ENCODE measurements at places on chromosomes 13 and 19.

GRCh38 chr13:77985866-77986636 is 67.4 kb upstream of the EDNRB start:
- no peak for DNase-seq

DNA sequence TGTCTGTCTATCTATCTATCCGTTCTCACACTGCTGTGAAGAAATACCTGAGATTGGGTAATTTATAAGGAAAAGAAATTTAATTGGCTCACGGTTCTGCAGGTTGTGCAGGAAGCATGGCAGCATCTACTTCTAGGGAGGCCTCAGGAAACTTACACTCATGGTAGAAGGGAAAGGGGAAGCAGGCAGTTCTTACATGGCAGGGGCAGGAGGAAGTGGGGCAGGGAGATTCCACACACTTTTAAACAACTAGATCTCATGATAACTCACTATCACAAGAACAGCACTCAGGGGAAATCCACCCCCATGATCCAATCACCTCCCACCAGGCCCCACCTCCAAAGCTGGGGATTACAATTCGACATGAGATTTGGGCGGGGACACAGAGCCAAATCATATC is 105.3 kb downstream of the SLC10A2 start:
- no peak for DNase-seq

DNA sequence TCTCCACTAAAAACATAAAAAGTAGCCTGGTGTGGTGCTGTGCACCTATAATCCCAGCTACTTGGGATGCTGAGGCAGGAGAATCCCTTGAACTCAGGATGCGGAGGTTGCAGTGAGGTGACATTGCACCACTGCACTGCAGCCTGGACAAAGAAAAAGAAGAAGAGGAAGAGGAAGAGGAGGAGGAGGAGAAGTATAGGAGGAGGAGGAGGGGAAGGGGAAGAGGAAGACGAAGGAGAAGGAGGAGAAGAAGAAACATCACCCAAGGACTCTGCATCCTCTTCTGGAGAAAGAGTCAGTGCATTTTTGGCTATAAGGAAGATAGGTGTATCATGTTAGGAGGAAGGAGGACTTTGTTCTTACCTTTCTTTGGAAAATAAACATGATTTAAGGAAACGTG is 13.0 kb upstream of the FPR3 start:
- no peak for DNase-seq

GRCh38 chr13:45280751-45281634 is 60.0 kb downstream of the TPT1 start:
- peak; percentile 39 for DNase-seq

GRCh38 chr13:27600711-27601110 is 19.6 kb downstream of the LNX2 start:
- DNase-seq = no peak

DNA sequence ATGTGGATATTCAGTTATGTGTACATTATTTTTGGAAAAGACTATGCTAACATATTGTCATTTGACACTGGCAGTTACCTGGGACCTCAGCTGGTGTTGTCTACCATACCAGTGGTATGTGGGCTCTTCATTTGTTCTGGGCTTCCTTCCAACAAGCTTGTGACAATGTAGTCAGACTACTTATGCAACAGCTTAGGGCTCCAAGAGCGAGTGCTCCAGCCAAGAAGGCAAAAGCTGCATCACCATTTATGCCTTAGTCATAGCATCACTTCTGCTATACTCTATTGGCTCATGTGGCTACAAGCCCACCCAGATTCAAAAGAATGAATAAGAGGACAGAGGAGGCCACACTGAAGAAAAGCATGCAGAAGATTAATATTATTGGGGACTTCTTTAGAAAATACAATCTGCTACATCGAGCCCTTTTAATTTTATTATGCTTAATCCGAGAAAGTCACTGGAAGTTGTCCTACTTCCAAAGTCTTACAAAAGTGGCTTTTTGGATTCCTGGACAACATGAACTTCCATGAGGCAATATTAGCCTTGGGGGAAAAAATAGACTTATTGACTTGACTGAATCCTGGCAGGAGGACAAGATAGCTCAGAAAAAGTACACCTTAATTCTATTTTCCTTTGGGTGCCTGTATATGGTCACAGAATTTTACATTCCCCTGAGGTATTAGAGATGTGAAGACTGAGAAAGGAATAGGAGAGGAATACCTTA is 529.4 kb upstream of the HTR2A start:
- DNase-seq = no peak

DNA sequence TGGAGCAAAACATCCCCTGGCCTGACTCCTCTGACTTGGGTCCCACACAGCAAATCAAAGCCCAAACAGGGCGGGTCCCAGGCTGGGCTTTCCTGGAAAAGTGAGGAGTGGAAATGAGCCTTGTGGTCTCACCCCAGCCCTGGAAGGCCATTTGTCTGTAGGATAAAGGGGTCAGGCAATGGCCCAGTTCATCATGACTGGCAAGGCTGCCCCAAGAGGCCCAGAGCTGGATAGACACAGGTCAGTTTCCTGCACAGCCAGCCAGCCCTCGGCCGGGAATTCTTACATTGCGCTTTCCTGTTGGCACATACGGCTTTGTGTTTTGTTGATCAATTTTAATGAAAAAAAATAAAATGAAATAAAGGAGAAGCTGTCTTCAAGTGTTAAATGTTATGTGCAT is 174.3 kb downstream of the TSHZ3 start:
- DNase-seq = no peak

DNA sequence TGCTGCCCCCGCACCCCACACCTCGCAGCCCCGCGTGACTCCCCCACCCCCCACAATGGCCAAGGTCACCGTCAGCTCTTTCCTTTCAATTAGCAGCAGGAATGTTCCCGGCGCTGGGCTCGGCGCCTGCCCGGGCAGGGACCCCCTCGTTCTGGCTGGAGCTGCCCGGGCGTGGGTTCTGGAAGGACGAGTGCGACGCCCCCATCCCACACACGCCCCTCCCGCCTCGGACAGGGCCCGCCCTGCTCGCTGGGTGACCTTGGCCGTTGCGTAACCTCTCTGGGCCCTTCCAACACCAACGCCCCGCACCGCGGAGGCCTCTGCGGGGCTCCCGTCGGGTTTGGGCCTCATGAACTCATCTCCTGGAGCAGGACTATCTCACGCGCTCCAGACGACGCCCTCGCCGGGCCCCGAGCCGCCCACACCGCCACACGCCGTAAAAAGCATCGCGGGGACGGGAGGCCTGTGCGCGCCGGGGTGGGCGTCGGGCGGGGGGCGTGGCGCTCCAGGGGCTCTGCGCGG is 10.3 kb downstream of the PALM start:
- DNase-seq = no peak

DNA sequence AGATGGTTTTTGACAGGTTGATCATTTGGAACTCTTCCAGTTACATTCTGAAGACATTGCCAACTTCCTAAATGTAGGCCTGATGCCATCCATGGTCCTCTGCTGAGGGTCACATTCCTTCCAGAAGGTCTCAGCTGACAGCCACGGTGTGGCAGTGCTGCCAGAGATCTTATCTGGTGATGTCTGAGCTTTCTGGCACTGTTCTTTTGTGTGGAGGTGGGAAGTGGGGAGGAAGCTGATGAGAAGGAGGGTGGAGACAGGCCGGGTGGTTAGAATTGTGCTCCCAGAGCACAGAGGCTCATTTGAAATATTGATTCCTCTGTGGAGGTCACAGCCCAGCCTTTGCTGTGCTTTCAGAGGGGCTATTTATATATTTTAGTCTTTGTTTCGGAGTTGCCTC is 16.1 kb upstream of the MTIF3 start:
- DNase-seq = no peak

GRCh38 chr19:43574424-43575155 is 737 bp downstream of the XRCC1 start:
- no peak for DNase-seq

DNA sequence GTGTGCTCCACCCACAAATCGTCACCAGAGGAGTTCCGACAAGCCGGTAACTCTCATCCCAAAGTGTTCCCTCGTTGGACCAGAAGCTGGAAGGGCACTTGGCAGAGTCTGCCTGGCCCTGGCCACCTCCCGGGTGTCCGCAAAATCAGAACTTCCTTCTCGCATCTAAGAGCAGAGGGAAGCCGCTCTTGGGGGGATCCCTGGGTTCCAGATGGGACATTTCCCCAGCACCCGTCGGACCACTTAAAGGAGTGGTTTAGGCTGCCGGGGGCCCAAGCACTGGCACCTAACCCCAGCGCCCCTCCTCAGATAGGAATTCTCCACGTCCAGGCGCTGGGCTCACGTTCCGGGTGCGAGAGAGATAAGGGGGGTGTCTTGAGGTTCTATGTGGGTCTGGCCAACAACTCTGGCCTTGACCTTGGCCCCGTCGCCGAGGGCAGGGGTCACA is 857 bp upstream of the MAP2K7 start:
- no peak for DNase-seq

DNA sequence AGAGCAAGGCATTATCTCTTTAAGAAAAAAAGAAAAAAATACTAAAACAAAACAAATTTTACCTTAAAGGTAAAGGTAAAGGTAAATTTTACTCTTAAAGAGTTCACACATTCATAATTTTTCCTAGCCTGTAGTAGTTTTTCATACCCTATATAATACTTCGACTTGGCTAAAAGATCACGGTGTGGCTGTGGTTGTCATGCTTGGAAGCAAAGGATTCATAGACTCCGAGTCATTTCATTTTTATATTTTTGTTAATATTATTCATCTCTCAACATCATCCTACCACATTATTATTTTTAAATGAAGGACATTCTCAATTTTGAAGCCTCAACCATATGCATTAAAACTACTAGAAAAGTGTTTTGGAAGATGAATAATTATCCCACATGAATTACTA is 52.7 kb downstream of the PIBF1 start:
- DNase-seq = no peak

DNA sequence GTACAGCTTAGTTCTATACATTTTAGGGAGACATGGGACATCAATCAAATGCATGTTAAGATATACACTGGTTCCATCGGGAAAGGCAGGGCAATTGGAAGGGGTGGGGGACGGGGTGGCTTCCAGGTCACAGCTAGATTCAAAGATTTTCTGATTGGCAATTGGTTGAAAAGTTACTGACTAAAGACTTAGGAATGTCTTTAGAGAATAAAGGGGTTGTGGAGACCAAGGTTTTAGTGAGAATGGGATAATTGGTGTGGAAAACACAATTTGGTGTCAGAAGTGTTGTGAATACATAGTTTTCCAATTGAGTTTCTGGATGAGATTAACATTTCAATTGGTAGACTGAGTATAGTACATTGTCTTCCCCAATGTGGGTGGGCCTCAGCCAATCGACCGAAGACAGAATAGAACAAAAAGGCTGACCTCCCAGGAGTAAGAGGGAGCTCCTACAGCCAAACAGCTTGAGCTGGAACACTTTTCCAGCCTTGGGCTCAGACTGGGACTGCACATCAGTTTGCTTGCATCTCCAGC is 988 bp upstream of the CCDC169 start:
- DNase-seq = no peak

DNA sequence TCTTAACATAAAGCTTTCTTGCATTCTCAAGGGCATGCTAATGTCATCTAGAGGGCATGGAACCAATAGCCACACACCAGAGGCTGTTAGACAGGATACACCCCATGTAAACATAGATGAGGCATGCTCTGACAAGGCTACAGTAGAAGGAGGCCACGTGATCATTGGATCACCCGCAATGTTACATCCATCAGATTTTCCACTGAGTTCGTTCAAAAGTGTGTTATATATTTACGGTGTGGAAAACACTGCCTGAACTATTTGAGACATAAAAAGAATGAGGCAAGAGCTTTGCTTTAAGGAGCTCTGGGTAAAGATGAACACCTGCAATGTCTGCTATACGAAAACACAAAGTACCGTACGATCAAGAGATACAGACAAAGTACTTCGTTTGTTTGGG is 817.5 kb upstream of the SLC10A2 start:
- DNase-seq = no peak

- DNase-seq = no peak
Measured at GRCh38 chr19:3722443-3723109, 14.4 kb downstream of the TJP3 start.

- DNase-seq = no peak
Measured at GRCh38 chr13:28485551-28485950, 9.4 kb downstream of the FLT1 start.

- no peak for DNase-seq
Measured at GRCh38 chr19:30271816-30272215, 100.4 kb upstream of the ZNF536 start.

DNA sequence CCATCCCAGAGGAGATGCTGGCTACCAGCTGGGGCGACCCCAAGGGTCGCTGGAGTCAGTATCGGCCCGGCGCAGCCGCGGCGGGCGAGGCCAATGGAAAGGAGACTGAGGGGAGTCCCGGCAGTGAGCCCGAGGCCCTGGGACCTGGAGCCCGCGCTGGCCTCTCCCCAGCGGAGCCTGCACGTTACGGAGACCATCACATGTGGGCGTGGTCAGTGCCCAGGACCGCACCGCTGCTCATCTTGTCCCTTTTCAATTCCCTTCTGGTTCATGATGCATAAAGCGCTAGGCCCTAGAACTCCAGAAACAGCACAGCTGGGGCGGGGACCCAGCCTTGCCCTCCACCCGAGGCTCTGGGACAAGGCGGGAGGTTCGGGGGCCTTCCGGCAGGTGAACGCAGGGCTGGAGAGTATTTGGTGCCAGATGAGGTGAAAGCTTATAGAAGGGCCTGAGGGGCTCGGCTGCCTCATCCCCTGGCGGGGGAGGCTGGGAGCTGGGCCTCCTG is 8.0 kb downstream of the C19orf25 start:
- no peak for DNase-seq

- DNase-seq = peak; percentile 74
Measured at GRCh38 chr13:41311406-41312175, 524 bp downstream of the NAA16 start.

DNA sequence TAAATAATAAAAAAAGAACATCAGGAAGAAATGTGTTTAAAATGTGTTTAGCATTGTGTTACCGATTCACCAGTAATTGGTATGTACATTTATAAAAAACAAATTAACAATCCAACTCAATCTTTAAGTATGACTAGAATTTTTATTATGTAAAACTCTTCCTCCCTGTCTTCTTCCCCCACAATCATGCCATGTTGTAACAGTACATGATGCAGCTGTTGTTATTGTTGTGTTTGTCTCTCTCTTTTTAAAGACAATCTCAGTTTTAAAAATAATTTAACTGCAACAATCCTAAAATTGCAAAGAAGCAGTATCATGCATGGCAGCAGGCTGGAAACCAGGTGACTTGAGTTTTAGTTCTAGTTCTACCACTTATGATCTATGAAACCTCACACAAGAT is 180.2 kb downstream of the RGCC start:
- DNase-seq = no peak

DNA sequence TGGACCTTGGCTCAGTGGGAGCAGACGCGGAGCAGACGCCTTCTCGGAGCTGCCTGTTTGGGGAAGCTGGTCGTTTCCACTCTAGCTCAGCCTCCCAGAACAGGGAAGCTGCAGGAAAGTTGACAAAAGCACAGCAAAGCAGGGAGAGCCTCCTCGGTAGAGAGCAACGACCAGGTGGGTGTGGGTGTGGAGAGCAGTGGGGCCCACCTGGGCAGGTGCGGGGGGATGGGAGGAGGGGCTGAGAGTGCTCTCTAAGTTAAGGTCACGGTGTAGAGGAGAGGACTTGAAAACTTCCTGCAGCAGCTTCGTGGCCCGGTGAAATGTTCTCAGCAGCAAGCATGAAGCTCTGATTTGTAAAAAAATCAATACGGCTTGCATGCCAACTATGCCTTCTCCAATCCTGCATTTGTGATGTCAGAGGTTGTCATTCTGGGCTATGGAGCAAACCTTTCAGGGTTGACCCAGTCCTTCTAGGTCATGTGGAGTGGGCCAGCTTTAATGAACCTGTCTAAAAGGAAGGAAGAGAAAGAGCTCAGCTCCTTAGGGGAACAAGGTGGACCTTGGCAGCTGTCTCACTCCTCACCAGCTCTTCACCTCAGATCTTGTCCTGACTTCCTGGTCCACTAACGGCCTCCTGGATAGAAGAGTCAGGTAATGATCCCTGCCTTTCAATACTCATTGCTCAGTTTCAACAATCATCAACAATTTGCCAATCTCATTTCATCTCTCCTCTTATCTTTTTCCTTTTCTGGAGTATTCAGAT is 85.8 kb upstream of the UBL3 start:
- DNase-seq = peak; percentile 45
